ENCODE measurements at places on chromosomes 5 and 9.

- no peak for DNase-seq
Observed at GRCh38 chr5:32752411-32752810, 41.3 kb downstream of the NPR3 start.

DNA sequence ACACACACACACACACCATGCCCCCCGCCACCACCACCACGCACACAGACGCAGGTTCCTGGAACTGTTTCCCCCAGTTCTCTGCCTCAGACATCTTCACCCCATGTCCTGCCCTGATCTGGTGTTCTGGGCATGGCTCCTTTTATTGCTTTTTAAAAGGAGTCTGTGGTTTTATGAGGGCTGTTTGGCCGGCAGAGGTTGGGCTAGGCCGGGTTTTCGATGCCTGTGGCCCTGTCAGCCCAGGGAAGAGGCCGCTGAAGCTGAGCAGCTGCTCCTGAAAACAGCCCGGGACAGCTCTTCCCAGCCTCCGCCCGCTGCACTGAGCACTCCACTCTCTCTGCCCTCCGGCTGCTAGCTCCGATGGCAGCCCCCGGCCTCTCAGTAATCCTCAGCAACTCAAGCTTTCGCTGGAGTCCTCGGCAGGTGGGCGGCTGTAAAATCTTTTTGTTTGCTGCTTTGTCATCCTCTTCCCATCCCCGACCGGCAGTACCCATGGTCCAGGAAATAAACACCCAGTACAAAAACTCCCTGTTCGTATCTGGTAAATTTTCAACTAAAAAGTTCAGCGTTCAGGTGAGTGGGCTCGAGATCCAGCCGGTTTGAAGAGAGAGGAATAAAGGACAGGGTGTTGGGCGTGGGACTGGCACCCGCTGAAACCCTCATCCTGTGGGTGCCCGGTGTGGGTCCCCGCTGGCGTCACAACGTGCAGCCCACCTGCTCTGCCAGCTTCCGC lies 103.0 kb upstream of the ERCC6L2 start:
- DNase-seq, result no peak

- peak; percentile 65 for DNase-seq
Observed at GRCh38 chr5:151020304-151021110, at the start of gene GPX3. GPX3 (plus strand) TSS chr5:151020591; CDS start chr5:151020655, 64 bp downstream.

DNA sequence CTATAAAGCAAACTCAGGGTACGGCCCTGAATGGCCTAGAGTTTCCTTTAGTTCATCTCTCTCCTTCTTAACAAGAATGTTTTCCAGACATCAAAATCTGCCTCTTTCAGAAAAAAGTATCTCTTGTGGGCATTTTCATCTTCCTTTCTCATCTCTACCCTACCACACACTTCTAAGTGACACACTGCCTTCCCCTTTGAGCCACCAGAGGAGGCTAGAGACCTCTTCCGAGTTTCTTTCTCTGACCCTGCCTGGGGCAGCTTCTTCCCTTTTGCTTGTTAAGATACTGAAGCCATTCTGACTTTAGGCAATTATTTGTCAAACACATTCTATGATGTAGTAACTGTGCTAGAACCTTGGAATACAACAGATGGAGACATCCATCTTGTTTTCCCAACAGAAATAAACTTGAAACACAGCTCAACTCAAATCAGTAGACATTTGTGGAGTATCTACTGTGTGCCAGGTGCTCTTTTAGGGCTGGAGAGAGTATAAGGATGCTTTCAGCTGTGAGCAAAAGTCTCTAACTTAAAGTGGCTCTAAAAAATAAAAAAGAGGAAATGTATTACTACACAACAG lies 8.6 kb upstream of the SV2C start:
- no peak for DNase-seq

- DNase-seq, result no peak
Observed at GRCh38 chr9:89712283-89712682, 107.5 kb downstream of the GADD45G start.

GRCh38 chr5:150529555-150529954 lies 21.6 kb downstream of the NDST1 start:
- DNase-seq, result no peak

GRCh38 chr5:169104937-169105494 lies 195.9 kb downstream of the SLIT3 start:
- DNase-seq, result no peak

DNA sequence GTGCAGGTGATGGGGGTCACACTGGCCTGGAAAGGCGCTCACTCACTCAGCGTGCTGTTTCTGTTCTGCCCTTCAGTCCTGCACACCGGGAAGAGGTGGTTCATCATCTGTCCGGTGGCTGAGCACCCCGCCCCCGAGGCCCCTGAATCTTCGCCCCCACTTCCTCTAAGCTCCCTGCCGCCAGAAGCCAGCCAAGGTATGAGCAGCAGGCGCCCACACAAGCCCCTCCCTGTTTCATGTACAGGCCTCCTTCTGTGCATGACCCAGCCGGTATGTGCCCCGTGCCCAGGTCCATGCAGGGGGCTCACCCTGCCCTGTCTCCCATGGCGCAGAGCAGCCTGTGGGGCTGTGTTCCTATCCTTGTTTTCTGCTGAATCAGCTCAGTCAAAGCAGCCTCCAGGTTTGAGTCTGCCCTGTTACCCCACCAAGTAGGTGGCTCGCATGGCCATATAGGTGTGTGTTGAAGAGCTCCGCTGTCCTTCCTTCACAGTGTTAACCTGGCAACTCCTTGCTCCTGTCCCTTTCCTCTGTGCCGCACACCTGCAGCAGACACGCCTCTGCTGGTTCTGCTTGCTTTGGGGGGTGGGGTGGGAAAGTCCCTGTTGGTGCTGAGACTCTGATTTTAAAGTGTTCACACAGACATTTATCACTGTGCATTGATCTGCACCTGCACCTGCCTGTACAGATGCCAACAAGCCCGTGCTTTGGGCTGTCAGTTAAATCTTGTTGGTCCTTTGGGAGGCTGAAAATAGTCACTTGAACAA lies 84.8 kb downstream of the WNK2 start:
- DNase-seq, result peak; percentile 36

DNA sequence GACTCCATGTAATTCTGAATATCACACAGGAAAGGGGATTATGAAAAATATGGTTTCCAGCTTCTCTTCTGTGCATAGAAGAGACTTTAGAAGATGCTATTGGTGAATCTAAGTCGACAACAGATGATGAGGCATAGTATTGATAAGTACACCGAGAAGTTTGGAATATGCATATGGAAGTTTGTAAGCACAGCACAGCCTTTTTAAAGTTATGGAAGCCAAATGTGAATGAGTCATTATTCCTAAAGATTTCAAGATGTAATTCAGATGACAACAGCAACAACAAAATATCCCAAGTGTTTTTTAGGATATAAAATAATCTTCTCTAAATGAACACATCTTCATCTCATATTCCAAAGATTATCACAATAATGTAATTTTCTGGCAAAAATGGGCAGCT lies 1723.3 kb downstream of the EFNA5 start:
- no peak for DNase-seq

- DNase-seq, result no peak
Observed at GRCh38 chr9:12906646-12907045, 131.8 kb downstream of the LURAP1L start.

- DNase-seq, result no peak
Observed at GRCh38 chr5:150121448-150122157, 34.0 kb downstream of the PDGFRB start.

- no peak for DNase-seq
Observed at GRCh38 chr5:122089096-122090013, 11.3 kb upstream of the LOX start.

GRCh38 chr5:645421-645820 lies 33.3 kb downstream of the CEP72 start:
- no peak for DNase-seq

DNA sequence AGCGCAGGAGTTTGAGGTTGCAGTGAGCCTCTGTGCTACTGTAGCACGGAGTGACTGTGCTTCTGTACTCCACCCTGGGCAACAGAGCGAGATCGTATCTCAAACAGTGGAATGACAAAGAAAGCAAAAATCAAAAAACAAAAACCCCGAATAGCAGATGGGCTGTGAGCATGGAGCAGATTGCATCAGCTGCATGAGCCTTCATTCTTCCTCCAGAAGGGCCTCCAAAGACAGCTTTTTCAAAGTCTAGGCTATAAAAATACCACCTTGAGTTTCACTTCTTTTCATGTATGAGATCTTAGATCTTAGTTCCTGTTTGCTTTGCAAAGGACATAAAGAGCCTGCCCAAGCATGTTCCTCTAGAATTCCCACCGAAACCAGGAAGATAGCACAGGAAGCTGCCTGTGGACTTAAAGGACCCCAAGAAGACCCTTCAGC lies 15.0 kb upstream of the HSPB3 start:
- DNase-seq, result no peak

GRCh38 chr5:24162343-24162742 lies 482.4 kb downstream of the CDH10 start:
- DNase-seq, result no peak

DNA sequence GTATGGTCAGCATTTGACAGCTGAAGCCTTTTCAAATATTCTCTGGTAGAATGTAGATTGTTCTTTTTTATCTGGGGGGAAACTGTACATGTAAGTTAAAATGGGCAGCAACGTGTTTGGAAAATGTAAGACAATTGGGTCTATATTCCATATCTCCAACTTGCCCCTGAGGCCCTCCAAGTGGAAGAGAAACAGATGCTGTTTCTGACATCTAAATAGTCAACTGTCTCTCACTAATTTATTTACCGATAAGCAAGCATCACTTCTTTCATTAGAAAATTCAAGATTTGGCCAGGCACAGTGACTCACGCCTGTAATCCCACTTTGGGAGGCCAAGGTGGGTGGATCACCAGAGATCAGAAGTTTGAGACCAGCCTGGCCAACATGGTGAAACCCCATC lies 120.2 kb upstream of the TBCA start:
- DNase-seq, result no peak

DNA sequence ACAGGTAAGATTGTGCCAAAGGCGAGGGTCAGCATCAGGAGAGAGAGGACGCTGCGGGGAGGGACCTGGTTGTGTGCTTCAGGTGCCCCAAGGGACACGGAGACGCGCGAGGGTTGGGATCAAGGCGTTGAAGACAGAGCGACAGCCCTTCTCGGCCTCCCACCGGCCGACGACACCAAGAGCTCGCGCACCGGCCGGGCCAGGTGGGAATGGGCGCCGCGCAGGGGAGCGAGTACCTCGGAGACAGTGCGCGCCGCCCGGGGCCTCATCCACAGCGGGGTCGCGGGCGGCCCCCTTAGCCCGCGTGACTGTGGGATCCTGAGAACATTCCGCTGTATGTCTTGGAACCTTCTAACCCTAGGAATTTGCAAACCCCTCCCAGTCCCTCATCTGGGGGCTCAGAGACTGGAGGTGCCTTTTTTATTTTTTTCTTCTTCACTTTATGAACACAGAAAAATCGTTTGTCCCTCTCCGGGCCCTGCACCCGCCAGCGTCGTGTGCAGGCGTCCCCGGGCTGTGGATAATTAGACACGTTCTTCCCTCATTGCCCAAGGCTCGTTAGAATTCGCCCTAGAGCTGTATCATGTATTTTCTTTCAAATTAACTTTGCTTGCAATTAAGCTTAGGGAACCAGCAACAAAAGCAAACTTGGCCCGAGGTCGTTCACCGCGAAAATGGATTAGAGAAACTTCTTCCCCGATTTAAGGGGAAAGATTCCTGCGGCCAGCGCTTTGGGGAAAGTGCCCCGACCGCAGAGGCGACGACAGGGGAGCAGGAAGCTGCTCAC lies 4.8 kb downstream of the FOXE1 start:
- DNase-seq, result no peak

DNA sequence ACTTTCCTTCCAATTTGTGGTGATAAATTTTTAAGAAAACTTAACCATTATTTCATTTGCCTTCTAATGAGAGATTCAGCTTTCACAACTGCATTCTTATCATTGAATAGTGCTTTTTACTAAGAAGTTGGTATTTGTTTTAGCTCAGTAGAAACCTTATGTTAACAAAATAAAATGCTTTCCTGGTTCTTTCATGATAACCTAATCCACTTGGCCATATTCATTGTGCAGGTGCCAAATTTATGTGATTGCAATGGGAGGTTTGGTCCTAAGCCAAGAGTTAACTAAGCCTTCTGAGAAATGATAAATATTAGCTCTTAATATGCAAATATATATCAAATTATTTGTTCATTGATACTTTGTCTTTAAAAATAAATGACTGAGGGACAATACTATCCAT lies 141.1 kb upstream of the TLE4 start:
- DNase-seq, result no peak

- no peak for DNase-seq
Observed at GRCh38 chr5:5270958-5271785, 131.0 kb downstream of the ADAMTS16 start.

DNA sequence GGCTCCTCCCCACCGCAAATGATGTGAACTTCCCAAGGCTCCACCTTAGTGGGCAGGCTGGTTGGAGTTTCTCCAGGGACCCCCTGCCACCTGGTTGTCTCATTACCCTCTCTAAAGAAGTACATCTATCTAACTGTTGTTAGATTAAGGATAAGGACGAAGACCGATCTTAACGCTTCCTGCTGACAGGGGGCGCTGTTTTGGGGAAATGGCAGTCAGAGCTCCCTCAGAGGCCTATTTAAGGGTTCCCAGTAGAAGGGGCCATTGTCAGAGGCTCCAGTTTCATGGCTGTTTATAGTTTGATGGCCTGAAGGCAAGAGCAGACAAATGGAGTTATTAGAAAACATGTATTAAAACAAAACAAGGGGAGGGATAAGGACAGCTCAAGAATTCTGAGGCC lies 100.1 kb downstream of the SPEF2 start:
- DNase-seq, result no peak

GRCh38 chr5:142852416-142853198 lies 82.4 kb downstream of the ARHGAP26 start:
- no peak for DNase-seq

GRCh38 chr9:5518937-5519319 lies 8.6 kb downstream of the PDCD1LG2 start:
- no peak for DNase-seq

GRCh38 chr5:55450050-55450765 lies 84.6 kb downstream of the PLPP1 start:
- no peak for DNase-seq

GRCh38 chr5:93611976-93612854 lies 29.2 kb downstream of the NR2F1 start:
- DNase-seq, result no peak

GRCh38 chr5:112917453-112917995 lies 4.5 kb downstream of the REEP5 start:
- peak; percentile 15 for DNase-seq

- DNase-seq, result no peak
Observed at GRCh38 chr5:135533334-135533733, 2.4 kb downstream of the NEUROG1 start.

- DNase-seq, result no peak
Observed at GRCh38 chr9:92657296-92658094, 12.4 kb downstream of the IPPK start.

- DNase-seq, result no peak
Observed at GRCh38 chr9:109728686-109729300, 51.2 kb upstream of the PALM2AKAP2 start.

- no peak for DNase-seq
Observed at GRCh38 chr9:1048811-1049210, 1.3 kb upstream of the DMRT2 start.

DNA sequence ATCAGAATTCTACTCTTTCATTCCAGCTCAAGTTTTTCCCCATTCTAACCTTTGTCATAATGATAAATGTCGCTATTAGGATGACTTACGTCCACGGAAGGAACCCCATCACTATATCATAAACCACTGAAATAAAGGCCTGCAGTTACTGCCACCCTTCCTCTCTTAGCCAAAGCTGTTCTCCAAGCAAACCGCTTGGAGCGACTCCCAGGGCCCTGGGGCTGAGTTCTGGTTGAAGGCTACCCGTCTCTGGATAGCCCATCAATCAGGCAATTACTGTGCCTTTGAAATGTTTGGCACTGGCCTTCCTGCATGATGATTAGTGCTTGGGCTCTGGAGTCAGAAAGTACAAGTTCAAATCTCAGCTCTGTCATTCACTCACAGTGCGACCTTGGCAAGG lies 386.0 kb downstream of the SPOCK1 start:
- DNase-seq, result no peak

Data from CD4-positive, alpha-beta T cell treated with Interferon alpha-2 for 1 hour (primary cell).